ENCODE measurements at places on chromosomes 12 and 14.

- no peak for DNase-seq
These were observed 29.0 kb upstream of the SMOC1 start for GRCh38 chr14:69850086-69850735.

DNA sequence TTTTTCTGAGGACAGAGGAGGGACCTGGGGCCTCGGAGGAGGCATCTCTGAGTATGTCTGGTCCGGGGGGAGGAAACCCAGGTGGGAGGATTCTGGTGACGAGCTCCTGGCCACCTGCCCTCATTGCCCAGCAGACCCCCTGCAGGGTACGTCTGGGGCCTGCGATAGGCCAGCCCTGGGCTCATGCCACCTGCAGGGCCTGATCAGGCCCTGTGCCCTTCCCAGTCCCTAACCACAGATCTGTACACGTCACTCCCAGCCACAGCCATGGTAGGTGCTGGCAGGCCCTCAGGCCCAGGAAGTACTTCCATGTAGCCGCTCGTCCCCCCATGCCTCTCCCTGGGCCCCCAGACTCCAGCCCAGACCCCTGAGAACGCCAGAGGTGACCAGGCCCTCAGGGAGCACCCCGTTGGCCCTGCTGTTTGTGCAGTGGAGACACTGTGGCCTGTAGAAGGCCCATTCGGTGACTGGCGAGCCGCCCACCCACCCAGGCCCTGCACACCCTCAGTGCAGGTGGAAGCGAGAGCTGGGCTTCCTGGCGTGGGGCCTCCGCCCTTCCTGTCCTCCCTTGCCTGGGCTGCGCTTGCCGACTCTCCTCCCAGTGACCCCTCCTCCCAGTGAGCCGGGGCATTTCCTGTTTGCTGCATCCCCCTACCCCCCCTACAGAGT, 5.7 kb downstream of the INF2 start:
- DNase-seq: no peak

DNA sequence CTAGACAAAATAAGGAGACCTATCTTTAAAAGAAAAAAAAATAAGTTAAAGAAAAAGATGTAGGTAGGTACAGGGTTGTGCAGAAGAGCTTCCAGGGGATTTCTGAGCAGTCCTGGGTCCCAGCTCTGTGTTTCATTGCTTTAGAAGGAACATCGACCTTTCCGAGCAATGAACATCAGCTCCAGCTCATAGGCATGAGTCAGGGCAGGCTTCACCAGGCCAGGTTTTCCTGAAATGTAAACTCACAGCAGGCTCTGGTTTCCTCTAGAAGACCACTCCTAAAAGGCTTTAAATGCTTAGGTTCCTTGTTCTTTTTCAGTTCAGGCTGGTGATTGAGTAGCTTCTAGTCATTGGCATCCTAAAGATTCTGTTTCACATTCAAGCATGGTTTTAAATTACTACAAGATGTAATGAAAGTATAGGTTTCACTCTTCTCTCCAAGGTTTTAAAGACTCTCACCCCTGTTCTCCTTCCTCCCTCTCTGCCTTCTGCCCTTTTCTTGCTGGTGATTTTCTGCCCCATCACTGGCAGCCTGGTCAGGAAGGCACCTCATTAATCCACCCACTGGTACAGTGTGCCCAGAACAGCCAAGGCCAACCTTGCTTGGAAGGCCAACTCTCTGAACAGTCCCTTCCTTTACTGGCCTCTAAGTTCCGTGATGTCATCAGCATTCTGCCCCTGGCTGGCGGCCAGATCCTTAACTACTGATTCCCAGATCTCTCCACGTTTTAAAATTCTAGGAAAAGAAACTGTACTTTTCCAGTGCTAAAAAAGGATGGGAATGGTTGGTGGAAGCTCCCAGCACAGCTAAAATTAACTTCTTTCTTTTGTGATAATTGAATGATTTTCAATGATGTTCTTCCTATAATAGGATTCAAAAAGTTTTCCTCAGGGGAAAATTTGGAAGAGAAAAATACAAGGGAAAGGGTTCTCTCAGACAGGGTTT, 109.4 kb upstream of the HIF1A start:
- DNase-seq: no peak

DNA sequence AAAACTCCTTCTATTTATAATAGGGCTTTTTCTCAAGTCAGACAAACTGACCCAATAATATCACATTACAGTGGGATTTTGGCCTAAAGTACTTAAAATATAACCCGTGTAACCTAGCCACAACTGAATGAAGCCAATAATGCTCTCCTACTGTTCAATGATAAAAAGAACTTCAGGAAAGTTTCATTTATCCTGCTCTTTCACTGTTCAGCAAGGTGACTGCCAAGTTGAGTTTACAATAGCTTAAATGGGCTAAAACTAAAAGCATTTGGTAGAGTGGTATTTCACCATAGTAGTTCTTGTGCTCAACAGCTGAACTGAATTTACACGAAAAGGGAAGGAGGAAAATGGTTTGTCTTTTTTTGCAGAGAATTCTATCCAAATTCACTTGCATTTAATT, 49.8 kb downstream of the CNTN1 start:
- DNase-seq: no peak

- DNase-seq: no peak
These were observed 308.2 kb upstream of the FBXO33 start for GRCh38 chr14:39740454-39740853.

- DNase-seq: no peak
These were observed 251.0 kb upstream of the FOXG1 start for GRCh38 chr14:28515571-28515970.

DNA sequence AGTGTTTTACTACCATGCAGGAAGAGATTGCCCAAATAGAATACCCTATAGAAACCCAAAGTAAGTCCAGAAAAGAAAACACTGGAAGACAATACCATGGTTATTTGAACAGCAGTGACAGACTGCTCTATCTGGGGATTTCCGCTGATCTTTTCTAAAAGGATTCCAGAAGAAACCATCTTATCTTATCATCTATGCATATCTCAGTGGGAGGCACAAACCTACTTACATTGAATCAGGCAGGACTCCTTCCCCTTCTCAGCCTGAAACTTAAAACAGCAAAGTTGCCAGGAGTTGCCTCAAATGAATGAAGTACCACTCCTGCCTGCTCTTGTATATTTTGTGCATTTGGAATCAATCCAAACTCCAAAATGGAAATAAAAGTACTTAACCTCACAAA, 56.7 kb upstream of the NR2C1 start:
- no peak for DNase-seq

- DNase-seq: no peak
These were observed 26.9 kb downstream of the TMEM233 start for GRCh38 chr12:119620490-119620889.

GRCh38 chr12:77435446-77436091, 370.2 kb upstream of the E2F7 start:
- DNase-seq: no peak

GRCh38 chr14:96206461-96206860, 1.8 kb downstream of the BDKRB2 start:
- no peak for DNase-seq

- DNase-seq: peak; percentile 92
These were observed 60.3 kb upstream of the BCL2L14 start for GRCh38 chr12:12010277-12011039.

DNA sequence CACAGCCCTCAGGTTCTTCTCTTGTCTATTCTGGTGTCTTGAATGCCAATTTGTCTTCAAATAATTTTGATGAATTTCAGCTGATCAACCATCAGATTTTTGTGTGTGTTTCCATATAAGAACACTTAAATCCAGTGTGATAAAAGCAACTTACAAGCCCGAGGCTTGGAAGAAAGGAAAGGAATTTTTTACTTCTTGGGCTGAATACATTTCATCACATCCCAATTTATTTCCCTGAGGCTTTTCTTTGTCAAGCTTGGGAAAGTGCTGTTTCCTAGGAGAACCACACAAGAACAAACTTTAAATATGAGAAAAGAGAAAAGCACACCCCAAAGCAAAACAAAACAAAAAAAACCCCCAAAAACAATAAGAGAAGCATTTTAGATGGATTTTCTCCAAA, 26.6 kb downstream of the GPRC5D start:
- DNase-seq: no peak

GRCh38 chr12:131616043-131616700, 94.7 kb upstream of the SFSWAP start:
- DNase-seq: no peak

DNA sequence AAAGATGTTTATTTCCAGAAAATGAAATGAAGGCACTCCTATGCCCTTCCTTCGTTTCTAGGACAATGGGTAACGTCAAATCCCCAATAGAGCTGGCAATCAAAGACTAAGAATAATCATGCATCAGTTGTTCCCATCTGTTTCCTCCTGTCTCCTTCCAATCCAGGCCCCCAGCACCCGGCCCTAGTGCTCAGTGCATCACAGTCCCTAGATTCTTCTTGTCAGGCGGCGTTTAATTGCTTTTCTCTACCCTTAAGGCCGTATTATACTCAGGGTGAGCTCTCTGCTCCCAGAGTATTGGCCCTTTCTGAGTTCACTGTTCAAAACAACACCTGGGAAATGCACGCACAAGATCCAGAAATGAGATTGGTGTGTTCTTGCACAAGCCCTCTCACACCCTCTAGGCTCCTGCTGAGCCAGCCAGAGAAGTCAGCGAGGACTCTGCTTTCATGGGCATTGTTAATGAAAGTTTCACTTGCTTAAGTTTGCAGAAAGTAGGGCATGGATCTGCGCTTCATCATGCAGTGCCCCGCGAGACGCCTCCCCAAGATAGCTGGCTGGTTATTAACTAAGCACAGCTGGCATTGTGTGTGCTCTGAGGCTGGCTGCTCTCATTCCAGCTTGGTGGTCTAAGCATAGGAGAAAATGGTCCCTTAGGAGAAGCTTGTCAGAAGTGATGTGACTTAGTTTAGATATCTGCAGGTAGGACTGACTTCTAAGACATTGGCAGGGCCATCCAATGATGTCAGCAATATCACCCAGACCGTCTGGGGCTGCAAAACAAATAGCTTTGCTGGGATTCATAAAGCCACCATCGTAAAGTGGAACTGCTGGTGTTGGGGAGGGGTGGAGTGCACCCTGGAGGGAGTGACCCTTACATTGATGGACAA, 28.7 kb downstream of the CRACR2A start:
- no peak for DNase-seq

DNA sequence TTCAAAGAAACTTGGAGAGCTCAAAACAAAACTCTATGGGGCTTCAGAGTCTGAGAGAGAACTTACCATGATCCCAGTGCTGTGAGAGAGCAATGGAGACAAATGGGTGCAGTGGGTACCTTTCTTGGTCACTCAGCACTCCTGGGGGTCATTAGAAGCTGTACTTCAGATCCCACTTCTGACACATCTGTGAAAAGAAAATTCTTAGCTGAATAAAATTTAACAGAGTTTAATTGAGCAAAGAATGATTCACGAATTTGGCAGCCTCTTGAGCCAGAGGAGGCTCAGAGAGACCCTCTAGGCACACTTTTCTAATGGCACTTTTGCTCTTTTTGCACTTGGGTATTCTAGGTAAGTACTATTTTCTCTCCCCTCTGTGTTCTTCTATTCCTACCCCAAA, 96.8 kb upstream of the SYT10 start:
- DNase-seq: no peak

DNA sequence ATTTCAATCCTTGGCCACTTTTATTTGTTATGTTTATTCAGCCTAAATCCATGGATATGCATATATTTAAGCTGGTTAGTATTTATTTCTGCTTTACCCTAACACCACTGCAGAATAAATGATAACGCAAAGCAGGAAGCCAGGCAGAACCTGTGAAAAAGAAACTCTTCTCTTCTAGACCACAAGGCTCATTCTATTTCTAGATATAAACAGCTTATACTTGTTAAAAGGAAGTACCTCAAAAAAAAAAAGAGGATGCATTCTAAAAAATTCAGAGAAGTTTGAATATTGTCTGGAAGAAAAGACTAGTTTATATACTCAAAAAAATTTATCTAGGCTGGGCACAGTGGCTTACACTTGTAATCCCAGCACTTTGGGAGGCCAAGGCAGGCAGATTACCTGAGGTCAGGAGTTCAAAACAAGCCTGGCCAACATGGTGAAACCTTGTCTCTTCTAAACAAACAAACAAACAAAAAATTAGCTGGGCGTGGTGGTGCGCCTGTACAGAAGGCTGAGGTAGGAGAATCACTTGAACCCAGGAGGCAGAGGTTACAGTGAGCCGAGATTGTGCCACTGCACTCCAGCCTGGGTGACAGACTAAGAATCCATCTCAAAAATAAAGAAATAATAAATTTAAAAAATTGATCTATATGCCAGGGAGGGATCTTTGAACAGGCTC, 55.8 kb downstream of the GALNT4 start:
- DNase-seq: no peak

GRCh38 chr12:13539051-13539450, 342.5 kb downstream of the EMP1 start:
- no peak for DNase-seq

DNA sequence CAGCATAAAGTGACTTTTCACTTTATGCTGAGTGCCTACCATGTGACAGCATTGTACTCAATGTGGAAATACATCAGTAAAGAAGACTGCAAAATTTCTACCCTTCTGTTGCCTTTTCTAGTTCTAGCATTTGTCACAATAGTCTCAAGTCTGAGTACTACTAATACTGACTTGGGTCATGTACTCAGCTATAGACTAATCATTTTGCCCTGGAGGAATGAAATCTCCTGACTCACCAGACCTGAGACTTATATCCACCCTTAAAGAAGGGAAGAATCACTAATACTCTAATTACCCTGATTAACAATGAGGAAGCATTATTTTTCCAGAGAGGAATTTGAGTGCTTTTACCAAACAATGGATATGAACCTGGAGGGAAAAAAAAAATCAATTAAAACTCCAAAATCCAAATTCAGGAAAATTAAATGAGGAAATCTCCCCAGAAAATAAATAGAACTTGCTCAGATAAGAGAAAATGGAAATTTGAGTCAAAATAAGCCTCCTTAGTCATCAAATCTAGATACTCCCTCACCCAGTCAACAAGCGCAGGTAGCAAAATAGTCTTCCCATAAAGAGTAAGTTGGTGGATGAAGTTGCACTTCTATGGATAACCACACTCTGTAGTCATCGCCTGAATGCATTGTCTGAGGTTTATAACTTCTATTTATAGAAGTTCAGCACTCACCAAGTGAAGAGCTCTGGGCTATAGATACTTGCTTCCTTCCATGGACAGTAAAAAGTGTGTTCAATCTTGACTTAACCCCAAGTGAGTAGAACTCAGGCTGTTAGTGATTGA, 386.6 kb downstream of the SYT1 start:
- no peak for DNase-seq
